ENCODE measurements at places on chromosomes 3 and 15.

GRCh38 chr3:194606941-194607340 lies 26.3 kb downstream of the TMEM44 start:
- H3K4me3 ChIP-seq, result no peak overlapping the region
- no peaks in the 10 kb centered on the region for H3K27me3 ChIP-seq
- H3K36me3 ChIP-seq, result no peaks in the 10 kb centered on the region
- no peaks in the 10 kb centered on the region for H3K4me1 ChIP-seq

DNA sequence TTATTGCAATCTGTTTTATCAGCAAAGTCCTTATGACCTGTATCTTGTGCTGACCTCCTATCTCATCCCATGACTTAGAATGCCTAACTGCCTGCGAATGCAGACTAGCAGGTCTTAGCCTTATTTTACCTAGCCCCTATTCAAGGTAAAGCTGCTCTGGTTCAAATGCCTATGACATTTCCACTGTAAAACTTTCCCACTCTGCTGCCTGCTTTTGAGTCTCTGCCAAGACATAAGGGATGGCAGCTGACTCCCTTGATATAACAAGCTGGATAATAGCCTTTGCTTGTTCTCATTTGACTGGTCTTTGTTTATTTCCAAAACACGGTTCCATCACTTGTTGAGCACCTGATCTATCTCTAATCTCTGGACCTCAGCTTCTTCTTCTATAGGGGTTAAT lies 131.9 kb upstream of the STRIT1 start:
- no peaks in the 10 kb centered on the region for H3K36me3 ChIP-seq
- no peak for DNase-seq
- no peak overlapping the region for H3K4me3 ChIP-seq
- H3K4me1 ChIP-seq, result no peaks in the 10 kb centered on the region

- peaks cover 7% of the 10 kb centered on the region for H3K4me1 ChIP-seq
- H3K27me3 ChIP-seq, result peaks cover 10% of the 10 kb centered on the region
- no peak for DNase-seq
- no peak overlapping the region for H3K27ac ChIP-seq
- no peaks in the 10 kb centered on the region for H3K36me3 ChIP-seq
These were observed 145.5 kb upstream of the UMPS start for GRCh38 chr3:124584552-124585391.

DNA sequence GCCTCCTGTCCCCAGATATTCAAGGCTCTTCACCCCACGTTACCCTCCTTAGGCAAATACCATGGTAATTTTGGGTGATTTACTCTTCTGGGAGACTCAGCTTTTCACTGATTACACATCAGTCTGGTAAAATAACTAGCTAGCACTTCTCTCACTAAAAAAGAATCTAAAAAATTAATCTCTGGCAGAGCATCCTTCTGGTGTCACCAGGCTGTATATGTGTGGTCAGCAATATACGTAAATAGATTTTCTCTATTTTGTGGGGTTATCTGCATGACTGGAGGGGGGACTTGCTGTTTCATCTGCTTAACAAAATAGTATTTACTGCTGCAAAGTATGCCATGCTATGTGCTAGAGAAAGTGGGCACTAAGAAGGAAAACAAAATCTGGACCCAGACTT lies 45.1 kb downstream of the LRRC28 start:
- no peak overlapping the region for H3K27ac ChIP-seq
- no peaks in the 10 kb centered on the region for H3K27me3 ChIP-seq
- DNase-seq, result no peak
- no peak overlapping the region for H3K4me3 ChIP-seq
- no peaks in the 10 kb centered on the region for H3K36me3 ChIP-seq

DNA sequence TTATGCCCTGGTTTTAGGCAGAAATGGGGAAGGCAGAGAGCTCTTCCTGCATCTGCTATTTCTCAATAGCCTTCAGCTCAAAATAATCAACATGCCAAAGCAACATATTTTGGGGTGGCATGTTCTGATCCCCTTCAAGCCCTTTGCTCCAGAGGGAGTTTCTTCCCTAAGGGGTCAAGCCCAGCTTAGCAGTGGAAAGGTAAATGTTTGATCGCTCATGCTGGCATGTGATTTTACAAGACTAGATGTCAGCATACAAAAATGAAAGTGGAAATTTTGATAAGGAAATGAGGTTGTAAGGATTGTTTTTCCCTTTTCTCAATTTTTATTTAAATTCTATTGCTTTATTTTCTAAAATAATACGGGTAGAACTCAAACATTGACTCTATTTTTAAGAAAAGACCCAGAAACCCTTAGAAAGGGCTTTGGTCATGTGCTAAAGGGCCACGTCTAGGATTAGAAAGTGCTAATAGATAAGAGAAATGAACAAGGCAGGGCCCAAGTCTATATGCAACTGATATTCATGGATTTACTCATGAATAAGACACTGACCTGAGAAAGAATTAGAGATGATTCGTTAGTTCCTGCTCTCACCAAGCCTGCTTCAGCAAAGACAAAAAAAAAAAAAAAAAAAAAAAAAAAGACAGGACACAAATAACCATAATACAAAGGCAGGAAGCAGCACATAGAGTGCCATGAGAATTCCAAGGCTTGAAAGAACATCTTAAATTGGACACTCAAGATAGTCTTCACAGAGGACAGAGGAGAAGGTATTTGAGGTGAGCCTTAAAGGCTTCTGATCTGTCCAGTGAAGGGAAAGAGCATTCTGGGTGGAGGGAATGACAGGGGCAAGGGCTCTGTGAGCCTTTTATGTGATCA lies 55.0 kb upstream of the NR2E3 start:
- no peak for DNase-seq
- no peak overlapping the region for H3K27ac ChIP-seq
- no peak overlapping the region for H3K4me3 ChIP-seq
- H3K27me3 ChIP-seq, result no peaks in the 10 kb centered on the region
- H3K4me1 ChIP-seq, result no peaks in the 10 kb centered on the region

GRCh38 chr15:73957276-73957675 lies 31.0 kb downstream of the LOXL1 start:
- DNase-seq, result no peak
- H3K4me3 ChIP-seq, result no peak overlapping the region
- no peaks in the 10 kb centered on the region for H3K27me3 ChIP-seq
- no peaks in the 10 kb centered on the region for H3K36me3 ChIP-seq
- no peak overlapping the region for H3K27ac ChIP-seq

GRCh38 chr3:78041486-78041885 lies 1001.6 kb downstream of the ROBO2 start:
- H3K27ac ChIP-seq, result no peak overlapping the region
- H3K36me3 ChIP-seq, result no peaks in the 10 kb centered on the region
- DNase-seq, result no peak
- H3K4me3 ChIP-seq, result no peak overlapping the region
- H3K27me3 ChIP-seq, result no peaks in the 10 kb centered on the region
- H3K4me1 ChIP-seq, result no peaks in the 10 kb centered on the region

GRCh38 chr3:195884691-195885035 lies 23.7 kb downstream of the TNK2 start:
- DNase-seq, result no peak
- H3K27ac ChIP-seq, result no peak overlapping the region
- H3K4me1 ChIP-seq, result no peaks in the 10 kb centered on the region
- H3K27me3 ChIP-seq, result no peaks in the 10 kb centered on the region

DNA sequence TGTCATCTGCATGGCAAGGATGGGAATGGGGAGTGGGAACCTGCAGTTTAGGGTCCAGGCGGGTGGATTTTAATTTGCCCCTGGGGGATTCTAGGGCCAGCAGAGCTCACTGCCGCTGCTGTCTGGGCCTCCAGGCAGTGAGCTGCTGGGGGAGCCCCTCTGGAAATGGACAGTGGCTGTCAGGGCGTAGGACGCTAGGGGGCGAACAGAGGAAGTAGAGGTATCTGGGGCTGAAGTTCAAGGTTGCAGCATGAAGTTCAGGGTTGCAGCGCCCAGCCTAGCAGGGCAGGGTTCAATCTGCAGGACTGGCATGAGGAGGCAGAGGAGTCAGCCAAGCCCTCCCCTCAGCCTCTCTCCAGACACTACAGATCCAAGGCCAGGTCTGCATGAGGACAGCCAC lies 49.5 kb downstream of the APBA2 start:
- no peak for DNase-seq
- H3K36me3 ChIP-seq, result no peaks in the 10 kb centered on the region
- no peaks in the 10 kb centered on the region for H3K4me1 ChIP-seq
- H3K27ac ChIP-seq, result no peak overlapping the region
- no peaks in the 10 kb centered on the region for H3K27me3 ChIP-seq

GRCh38 chr3:126445506-126445905 lies 30.2 kb downstream of the ZXDC start:
- H3K4me1 ChIP-seq, result no peaks in the 10 kb centered on the region
- DNase-seq, result no peak
- no peaks in the 10 kb centered on the region for H3K27me3 ChIP-seq
- H3K27ac ChIP-seq, result no peak overlapping the region
- H3K36me3 ChIP-seq, result peaks cover 6% of the 10 kb centered on the region
- H3K4me3 ChIP-seq, result no peak overlapping the region

DNA sequence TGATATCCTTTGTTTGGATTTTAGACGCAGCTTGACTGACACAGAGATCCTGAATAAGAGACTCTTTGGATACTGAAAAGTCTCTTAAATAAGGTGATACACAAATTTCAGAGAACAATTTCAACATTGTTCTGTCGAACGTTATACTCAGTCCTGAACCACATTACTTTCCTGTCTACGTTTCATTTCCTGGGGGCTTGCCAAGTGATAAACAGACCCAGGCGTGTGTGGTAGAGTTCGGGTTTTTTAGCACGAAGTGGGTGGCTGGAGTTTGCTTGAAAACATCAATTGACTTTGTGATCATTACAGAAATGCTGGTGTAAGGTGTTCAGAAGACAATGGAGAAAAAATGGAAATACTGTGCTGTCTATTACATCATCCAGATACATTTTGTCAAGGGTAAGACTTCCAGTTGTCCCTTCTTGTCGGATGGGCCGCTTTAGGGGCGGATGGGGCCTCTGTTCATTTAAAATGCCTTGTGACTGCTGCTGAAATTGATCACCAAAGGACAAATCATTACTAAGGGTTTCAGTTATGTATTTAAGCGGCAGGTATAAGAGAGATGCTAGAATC lies at the start of gene CD96:
Gene CD96 (plus strand): TSS at position 287 of the 573 bp plus-strand sequence. CDS start 52 bp downstream, at position 339.
- H3K36me3 ChIP-seq, result no peaks in the 10 kb centered on the region
- DNase-seq, result no peak
- H3K4me3 ChIP-seq, result no peak within 1 kb of the TSS
- H3K27me3 ChIP-seq, result no peaks in the 10 kb centered on the region
- no peak within 1 kb of the TSS for H3K27ac ChIP-seq
